ENCODE measurements at places on chromosomes 11 and 22. TPM values are rescaled to one million over a fixed set of nuclear protein-coding genes. Genes with fewer than 3 reads are reported as not detected.

Gene SYT7
- total RNA-seq = 6.7 TPM

GRCh38 chr11:86255896-86256295 is 11.3 kb downstream of the EED start:
- DNase-seq = no peak

- DNase-seq = no peak
These were observed 18.1 kb upstream of the ELF5 start for GRCh38 chr11:34531663-34532062.

DNA sequence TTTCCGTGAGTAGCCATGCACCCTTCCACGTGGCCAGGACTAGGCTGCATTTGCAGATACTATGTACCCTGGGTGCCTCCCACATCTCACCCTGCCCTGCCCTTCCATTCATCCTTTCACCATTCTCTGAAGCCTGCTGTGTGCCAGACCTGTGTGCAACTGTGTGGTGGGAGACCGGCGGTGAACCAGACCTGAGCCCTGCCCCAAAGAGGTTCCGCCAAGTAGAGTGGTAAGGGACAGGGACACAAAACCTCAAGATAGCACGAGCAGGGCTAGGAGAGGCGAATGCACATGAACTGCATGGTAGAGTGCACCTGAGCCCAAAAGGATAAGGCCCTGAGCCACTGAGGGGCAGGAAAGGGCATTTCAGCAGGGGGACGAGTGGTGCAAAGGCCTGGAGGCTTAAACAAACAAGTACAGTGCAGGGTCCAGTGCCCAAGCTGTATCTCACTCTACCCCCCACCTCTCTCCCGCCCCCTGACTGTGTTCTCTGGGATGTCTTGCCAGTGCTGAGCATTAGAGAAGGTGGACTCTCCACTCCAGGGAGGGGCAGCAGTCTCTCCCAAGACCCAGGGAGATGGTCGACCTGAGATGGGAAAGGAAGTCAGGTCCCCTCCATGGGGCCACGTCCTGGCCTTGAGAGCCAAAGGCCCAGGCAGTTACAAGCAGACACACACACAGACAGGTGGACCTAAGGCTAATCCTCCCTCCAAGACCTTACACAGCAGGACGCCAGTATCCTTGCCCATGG is 14.1 kb upstream of the ARAP1 start:
- DNase-seq = no peak

DNA sequence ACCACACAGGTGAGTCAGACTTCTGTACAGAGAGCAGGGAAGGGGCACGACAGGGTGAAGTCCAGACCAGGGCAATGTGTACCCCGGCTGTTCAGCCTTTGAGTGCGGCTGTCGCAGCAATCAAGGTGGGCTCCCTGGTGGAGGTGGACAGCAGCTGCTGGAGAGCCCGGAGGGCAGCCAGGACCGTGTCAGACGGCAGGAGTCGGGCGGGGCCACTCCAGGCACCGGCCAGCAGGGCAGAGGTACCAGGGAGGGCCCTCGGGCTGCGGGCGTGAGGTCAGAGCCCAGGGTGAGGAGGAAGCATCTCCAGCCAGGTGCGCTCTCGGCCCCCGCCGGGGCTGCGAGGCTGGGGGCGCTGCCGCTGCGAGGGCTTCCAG is 802 bp upstream of the PIM3 start:
- DNase-seq = no peak

- no peak for DNase-seq
These were observed 2.0 kb upstream of the LMO2 start for GRCh38 chr11:33893711-33894397.

DNA sequence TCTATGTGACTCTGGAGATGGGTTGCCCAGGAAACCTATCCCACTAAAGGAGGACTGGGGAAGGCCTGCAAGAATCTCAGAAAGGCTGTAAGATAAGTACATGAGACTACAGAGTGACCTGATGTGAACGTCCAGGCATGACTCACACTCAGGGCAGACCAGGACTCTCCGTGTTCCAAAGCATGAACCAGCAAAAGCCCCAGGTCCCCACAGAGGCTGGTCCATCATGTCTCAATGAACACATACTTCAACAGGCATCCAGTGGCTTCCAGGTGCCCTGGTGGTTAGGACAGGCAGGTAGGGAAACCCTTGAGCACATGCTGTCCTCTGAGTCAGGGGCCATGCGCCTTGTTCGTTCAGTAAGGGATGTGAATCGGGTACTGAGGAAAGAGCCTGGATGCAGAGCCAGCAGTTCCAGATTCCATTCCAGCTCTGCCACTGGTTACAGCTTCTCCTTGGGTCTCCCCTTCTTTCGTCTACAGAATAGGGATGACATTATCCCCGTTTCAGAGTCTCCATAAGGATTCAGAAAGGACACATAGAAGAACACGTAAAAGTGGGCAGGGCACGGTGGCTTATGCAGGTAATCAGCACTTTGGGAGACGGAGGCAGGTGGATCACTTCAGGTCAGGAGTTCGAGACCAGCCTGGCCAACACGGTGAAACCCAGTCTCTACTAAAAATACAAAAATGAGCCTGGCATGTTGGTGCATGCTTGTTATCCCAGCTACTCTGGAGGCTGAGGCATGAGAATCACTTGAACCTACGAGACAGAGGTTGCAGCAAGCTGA is 129.0 kb upstream of the TEAD1 start:
- no peak for DNase-seq

DNA sequence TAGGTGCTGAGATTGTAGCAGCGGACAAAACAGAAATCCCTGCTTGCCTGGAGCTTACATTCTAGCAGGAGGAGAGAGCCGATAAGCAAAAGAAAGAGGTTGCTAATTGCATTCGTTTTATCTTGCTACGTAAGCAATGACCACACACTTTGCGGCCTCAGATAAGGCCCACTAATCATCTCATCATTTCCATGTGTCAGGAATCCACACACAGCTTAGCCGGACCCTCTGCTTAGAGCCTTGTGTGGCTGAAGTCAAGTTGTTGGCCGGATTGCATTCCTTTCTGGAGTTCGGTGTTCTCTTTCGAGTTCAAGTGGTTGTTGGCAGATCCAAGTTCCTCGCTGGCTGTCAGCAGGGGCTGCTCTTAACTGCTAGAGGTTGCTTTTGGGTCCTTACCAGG is 101.6 kb downstream of the CHST1 start:
- DNase-seq = no peak

Gene OR8H1
- not detected for total RNA-seq

Gene BRSK2
- total RNA-seq = 1.7 TPM

Gene P2RY2
- 20.2 TPM for total RNA-seq

Gene UBQLNL
- total RNA-seq = 1.4 TPM

Gene REXO2
- 80.3 TPM for total RNA-seq

DNA sequence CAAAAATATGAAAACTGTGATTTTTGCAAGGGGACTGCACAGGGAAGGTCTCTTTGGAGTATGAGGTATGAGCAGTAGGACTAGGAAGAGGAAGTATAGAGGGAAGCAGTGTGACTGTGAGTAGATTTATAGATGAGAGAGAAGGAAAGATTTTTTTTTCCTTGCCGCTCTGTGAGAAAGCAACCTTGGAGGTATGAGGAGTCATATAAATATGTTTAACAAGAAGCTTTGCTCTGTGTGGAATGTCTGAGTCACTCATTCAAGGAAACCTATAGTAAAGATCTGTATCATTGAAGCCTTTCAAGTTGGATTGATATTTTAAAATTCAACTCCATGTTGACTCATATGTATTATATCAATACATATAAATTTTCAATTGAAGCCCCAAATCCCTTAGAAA is 26.2 kb downstream of the DNHD1 start:
- DNase-seq = no peak

- DNase-seq = no peak
These were observed 23.8 kb downstream of the MICAL3 start for GRCh38 chr22:18000441-18001039.

GRCh38 chr11:88482871-88483301 is 145.3 kb upstream of the CTSC start:
- DNase-seq = no peak

Gene GGT5
- total RNA-seq = 58.2 TPM

- DNase-seq = no peak
These were observed 844.0 kb downstream of the TBC1D22A start for GRCh38 chr22:47606426-47606825.

GRCh38 chr11:12213883-12214282 is 103.5 kb downstream of the MICAL2 start:
- DNase-seq = no peak

DNA sequence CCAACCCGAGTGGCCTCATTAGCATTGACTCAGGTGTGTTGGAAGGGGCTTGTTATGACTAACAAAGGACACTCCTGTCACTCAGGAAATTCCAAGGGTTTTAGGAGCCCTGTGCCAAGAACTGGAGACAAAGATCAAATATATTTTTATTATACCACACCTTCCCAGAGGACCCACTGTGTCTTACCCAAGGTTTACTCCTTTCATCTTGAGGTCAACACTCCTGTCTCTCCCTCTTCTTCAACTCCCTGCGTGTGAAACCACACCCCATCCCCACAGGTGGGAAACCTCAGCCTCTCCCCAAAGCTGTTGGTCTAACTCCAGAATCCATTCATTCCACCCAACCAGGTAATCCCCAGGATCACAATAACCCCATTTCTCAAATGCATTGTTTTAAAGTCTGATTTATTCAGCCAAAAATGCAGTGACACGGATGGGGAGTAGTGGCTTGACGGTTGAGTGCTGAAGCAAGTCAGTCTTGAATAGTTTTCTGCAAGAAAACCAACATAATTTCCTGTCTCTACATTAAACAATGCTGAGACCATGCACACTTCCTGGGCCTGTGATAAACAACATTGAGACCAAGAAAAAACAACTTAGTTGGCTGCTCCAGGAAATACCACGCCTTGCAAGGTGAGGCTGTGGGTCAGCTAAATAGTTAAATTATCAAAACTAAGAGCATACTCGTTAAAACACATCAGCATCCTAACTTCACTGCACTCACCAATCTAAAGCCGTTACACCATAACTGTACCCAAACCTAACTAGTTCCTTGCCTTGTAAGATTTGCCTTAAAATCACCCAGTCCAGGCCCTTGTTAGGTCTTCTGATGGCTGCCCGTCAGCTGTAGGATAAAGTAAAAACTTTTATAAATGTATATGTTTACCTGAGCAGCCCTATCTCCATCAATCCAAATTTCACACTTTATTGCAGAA is 38.5 kb upstream of the SPON1 start:
- no peak for DNase-seq

DNA sequence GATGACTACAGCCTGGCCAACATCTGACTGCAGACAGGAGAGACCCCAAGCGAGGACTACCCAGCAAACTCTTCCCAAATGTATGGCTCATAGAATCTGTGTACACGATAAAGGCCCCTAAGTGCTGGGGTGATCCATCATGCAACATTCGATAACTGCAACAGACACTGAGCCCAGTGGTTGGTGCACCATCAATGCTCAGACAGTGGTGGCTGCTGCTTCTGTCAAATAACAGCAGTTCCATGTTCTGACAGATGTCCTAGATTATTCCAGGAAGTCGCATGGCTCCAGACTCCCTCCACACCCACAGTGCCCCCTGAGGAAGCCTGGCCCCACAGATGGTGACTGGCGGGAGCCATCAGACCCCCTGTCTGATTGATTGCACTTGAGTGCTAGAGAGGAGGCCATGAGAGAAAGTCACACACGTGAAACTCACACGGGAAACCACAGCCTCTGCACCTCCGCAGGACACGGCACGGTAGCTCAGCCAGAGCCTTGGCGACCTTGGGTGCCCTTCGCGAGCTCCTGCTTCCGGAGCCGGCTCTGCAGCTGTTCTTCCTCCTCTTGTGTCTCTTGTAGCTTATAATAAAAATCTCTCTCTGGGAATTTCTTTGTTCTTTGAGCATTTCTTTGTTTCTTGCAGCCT is 1155.9 kb downstream of the TBC1D22A start:
- DNase-seq = no peak

- DNase-seq = no peak
These were observed 1272.2 kb downstream of the LRRC4C start for GRCh38 chr11:40187295-40187694.

- DNase-seq = no peak
These were observed 15.0 kb downstream of the DENND5A start for GRCh38 chr11:9250139-9250582.

DNA sequence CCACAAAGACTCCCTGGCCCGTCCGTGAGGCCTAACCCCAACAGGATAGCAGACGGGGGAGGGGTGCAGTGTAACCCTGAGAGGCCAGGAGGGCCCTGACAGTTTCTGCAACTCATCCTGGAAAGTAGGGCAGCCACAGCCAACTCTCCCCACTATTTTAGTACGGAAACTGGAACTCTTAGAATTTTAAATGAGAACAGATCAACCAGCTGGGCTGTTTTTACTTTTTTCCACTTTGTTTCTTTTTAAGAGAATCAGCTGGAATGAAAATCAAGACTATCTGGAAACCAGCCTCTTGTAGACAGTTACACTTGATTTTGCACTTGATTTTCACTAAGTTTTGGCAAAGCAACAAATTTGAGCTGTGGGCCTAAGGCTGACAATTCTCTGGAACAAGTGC is 42.7 kb upstream of the NRIP3 start:
- no peak for DNase-seq

Gene PGA5
- not detected for total RNA-seq

Gene OVCH2
- total RNA-seq = 9.4 TPM

- no peak for DNase-seq
These were observed 2.2 kb downstream of the PNPLA2 start for GRCh38 chr11:820655-821511.

GRCh38 chr11:112949781-112950575 is 11.2 kb upstream of the NCAM1 start:
- no peak for DNase-seq

Gene STIM1
- 71.5 TPM for total RNA-seq

- DNase-seq = no peak
These were observed 209.7 kb downstream of the SNX19 start for GRCh38 chr11:130706572-130706971.

DNA sequence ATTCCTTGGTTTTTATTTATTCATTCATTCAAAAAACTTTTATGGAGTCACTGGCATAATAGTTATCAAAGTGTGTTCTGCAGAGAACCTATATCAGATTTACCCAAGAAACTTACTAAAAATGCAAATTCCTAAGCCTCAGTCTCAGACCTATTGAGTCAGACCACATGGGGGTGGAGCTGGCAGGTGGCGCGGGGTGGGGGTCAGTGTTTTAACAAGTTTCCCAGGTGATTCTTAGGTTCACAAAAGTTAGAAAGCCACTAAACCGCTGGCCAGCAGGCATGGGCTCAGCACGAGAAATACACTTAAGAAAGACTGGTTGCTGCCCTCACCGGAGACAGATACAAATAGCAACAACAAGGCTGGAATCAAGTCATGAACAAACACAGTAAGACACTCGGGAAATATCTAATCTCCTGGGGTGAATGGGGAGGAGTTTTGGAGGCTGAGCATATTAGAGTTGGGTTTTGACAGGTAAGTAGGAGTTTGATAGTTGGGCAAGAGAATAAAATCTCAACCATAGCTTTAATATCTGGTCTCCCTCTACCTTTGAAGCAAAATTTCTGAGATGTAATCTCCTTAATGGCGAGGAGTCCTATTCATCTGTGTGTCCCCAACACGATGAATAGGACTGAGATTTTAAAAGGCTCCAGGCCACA is 167.5 kb upstream of the NECTIN1 start:
- no peak for DNase-seq

GRCh38 chr11:76655501-76656049 is 15.0 kb downstream of the LRRC32 start:
- no peak for DNase-seq

Gene PLA2G6
- 56.4 TPM for total RNA-seq
